ENCODE measurements at places on chromosomes 4 and X.

DNA sequence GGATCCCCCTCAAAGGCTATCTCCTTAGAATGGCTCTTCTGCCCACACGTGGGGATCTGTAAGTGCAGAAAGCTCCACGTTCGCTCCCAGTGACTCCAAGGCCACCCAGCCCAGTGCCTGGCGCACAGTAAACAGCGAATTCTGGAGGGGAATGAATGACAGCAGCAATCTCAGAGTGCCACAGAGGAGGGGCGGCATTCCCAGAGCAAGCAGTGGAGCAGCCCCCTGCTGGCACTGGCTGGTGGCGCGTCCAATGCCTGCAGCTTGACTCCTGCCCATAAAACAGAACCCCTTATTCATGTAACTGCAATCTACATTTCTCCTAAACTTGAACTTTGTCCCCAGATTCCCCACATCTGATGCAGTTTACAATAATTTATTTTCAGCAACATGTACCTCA is 6.9 kb upstream of the HELT start:
- DNase-seq = no peak

DNA sequence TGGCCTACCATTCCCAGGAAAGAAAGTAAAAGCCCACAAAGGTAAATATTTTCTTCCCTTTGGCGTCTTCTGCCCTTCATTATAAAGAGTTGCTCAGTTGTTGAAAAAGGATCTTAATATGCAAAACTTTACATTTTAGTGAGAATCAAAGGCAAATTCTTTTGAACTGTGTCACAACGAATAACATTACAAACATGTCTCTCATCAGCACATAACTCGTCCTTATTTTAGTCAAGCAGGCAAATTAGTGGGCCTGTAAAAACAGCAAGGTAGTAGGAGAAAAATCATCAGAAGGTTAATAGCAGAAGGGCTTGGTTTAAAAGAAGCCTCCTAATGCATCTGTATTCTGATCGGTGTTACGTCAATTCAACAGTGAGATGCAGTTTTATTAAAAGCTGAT is 647.3 kb upstream of the DIPK2B start:
- no peak for DNase-seq

GRCh38 chr4:161254375-161254774 is 909.4 kb downstream of the FSTL5 start:
- DNase-seq = no peak

GRCh38 chr4:152460488-152460887 is 75.4 kb downstream of the FBXW7 start:
- no peak for DNase-seq

- no peak for DNase-seq
Observed at GRCh38 chr4:84479663-84480062, 19.4 kb downstream of the NKX6-1 start.
